ENCODE measurements at places on chromosomes 7 and 10. TPM values are rescaled to one million over a fixed set of nuclear protein-coding genes. Genes with fewer than 3 reads are reported as not detected.

DNA sequence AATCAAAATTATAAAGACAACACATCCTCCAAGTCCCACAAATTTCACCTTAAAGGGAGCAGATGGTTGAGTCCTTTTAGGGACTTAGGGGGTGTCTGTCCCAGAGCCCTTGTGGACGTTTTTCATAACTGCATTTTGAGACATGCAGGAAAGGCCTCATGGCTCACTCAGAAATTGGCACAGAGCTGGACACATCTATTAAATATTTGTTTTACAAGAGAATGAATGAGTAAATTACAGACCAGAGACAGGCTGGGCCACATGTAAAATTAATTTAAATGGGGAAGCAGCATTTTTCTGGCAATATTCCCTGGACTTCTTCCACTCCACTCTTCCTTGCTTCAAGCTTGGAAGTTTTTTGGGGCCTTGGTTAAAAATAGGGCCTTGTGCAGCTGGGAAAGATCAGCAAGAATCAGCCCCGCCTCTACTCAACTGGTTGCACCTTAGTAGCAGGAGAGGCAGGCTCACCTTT is 20.0 kb downstream of the LAMB1 start:
- no peak for DNase-seq

Gene METTL27
- 1.5 TPM for total RNA-seq

Gene PRPS1L1
- not detected for total RNA-seq

- DNase-seq = no peak
These were observed 138.1 kb upstream of the CHST15 start for GRCh38 chr10:124231168-124232155.

DNA sequence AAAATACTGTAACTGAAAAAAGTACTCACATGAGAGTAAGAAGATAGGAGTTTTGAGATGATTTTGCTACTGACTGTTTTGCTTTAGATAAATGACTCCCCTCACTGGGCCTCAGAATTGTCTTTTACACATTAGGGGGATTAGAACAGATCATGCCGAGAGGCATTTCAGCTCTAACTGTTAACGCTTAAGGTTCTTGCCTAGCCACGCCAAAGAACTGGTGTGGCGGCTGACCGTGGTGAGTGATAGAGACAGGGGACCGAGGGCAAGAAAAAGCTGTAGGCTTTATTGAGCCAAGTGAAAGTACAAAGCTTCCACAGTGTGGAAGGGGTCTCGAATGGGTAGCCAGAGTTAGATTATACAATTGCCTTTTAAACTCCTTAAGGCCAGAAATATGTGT is 368.5 kb upstream of the MYO3A start:
- DNase-seq = no peak

DNA sequence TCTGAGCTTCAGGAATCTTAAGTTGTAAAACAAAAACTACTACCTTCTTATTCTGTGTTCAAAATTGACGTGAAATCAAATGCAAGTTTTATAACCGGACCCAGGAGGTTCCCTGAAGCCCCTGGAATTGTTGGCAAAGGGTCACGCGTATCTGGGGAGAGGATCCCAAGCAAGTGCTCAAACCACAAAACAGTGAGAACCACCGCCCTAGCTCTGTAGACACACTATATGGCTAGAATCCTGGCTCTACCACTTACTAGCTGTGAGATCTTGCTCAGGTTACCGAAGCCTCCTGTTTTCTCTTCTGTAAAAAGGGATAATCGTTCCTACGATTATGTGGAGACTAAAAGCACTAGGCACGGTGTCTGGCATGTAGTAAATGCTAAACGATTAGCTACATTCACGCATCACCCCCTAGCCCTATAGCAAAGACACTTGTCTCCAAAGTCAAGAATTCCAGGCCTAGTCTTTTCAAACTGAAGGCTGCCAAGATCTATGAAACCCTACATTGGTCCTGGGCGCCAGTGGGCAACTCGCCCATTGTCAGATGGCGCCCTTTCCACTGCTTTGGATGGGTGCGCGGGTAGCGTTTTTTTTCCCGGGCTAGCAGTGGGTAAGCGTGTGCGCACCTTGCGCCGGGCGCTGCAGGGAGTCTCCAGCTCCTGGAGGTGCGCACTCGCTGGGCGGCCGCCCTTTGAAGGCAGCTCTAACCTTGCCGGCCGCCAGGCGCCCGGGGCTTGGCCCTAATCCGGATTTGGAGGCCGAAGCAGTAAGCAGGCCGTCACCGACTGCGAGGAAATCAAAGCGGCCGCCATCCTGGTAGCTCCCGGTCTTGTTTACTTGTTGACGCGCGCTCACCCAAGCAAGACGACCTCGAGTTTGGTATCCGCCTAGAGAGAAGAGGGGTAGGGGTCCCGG is 11.6 kb upstream of the NKX2-3 start:
- DNase-seq = no peak

Gene PTPRN2
- total RNA-seq = 0.85 TPM

Gene C7orf33
- not detected for total RNA-seq

DNA sequence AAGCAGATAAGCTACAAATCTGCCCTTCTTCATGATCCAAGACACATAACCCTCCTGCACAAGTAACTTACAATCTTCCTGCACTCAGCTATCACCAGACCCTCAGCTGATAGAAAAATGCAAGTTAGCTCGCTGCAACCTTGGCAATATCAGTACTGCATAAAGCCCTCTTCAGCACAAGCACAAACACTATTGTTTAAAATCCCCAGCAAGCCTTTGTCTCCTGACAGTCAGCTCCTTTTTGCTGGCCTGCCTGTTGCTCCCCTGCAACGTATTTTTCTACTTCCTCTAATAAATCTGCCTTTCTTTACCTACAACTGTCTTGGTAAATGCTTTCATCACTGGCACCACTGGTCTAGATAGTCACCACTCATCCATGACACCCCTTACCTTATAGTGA is 59.8 kb downstream of the BAMBI start:
- no peak for DNase-seq

Gene MUC3A
- not detected for total RNA-seq

DNA sequence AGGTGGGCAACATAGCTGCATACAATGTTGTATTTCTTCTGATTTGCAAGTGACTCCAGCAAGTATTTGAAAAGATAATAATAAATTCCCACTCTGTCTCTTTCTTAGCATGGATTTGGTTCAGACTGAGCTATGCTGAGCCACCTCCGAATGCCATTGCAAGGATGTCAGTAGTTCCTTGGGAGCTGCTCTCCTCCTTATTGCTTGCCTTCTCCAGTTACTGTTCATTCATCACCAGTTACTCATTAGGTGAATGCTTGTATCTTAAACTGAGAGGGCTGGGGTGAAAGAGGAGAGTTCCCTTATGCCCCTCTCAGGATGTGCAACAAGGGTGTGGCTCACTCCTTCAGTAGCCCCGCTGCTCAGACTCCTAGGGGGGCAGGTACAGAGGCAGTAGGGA is 78.4 kb upstream of the PRKAR2B start:
- no peak for DNase-seq

DNA sequence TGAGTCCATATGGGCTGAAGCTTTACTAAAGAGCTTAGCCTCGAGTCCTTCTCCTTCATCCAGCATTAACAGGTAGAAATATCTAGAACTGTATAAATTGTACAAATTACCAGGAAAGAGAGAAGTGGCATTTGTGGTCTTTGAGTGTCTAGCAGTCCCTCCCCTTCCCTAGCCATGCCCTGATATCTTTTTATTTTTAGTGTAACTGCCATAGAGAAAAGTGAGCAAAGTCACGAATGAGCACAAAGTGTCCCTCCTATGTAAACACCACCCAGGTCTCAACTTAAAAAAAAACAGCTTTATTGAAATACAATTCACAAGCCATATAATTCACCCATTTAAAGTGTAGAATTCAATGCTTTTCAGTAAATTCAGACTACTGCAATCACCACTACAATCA is 339.0 kb upstream of the ZMIZ1 start:
- DNase-seq = no peak

- no peak for DNase-seq
These were observed 32.7 kb upstream of the STEAP4 start for GRCh38 chr7:88339195-88339922.

Gene AUTS2
- total RNA-seq = 11.3 TPM

- DNase-seq = no peak
These were observed 386 bp upstream of the EIF4EBP2 start for GRCh38 chr10:70403483-70404035.

GRCh38 chr10:119139464-119140067 is 25.9 kb downstream of the SFXN4 start:
- DNase-seq = no peak

Gene SPDYE9
- total RNA-seq = not detected

Gene UROS
- 68.1 TPM for total RNA-seq

DNA sequence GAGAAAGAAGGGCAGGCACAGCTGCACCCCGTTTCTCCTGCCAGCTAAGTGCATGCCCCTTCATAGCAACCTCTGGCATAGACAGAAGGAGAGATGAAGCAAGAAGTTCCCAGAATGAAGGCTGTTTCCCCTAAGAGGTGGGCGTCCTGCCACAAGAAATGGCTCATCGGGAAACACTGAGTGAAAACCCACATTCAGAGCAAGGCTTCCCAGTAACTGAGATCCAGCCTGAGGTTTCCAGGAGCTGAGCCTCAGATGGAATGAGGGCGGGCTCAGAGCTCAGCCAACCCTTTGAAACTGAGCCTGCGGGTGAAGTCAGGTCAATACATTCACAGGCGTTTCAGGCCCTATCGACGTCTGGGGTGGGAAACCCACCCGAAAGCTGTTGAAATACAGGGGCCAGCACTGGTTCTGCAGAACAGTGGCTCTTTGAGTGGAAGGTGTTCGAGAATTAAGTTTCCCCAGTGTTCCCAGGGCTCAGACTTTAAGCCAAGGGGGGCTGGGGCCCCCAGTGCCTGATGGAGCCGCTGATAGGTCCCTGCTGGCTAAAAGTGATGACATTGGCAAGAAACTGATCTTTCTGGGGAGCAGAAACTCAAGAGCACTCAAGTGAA is 510.2 kb downstream of the RPS24 start:
- peak; percentile 79 for DNase-seq

Gene CALHM2
- 19.8 TPM for total RNA-seq

Gene PTF1A
- total RNA-seq = not detected

- no peak for DNase-seq
These were observed 7.2 kb upstream of the SRI start for GRCh38 chr7:88226886-88227516.

Gene SEMA3E
- 0.22 TPM for total RNA-seq

DNA sequence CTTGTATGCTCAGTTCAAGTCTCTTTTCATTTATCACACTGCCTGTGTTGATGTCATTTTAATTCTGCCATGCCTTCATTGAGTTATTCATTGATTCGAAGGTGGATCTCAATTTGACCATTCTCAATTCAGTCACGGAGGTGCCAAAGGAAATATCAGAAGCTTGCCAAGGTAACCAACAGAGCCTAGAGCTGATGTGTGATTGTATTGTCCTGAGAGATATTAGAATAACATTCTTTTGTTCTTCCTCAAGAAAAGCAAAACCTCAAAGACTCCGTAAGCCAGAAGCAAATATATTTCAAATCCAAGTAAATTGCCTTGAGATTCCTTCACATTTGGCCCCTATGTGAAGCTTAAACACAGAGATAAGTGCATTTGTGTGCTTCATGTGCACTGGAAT is 345.3 kb downstream of the CXCL12 start:
- no peak for DNase-seq

Gene SORCS1
- 0.02 TPM for total RNA-seq

Gene C10orf62
- 0.55 TPM for total RNA-seq

GRCh38 chr7:132871419-132871818 is 210.5 kb downstream of the CHCHD3 start:
- DNase-seq = no peak

Gene AQP1
- total RNA-seq = 117 TPM

- no peak for DNase-seq
These were observed 68.1 kb upstream of the GSDME start for GRCh38 chr7:24825381-24825794.

- no peak for DNase-seq
These were observed 9.4 kb upstream of the MNX1 start for GRCh38 chr7:157019718-157020451.

Gene C10orf67
- total RNA-seq = not detected

Gene NOS3
- total RNA-seq = 3.5 TPM

DNA sequence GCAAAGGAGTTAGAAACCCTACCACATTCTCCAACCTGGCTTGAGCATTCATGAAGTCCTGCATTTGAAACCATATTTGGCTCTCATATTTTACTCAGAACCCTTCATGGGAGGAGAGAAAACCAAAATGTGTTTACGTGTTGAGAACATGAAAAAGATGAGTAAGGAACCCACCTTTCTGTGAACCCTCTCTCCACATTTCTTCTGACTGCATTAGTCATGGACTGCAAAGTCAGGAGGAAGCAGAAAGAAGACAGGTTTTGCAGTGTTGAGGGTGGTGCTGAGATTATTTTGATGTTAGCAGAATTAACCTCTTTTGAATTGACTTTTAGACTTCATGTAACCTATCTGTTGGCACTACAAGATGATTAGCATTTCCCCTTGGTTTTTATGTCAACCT is 4.9 kb downstream of the IFIT1B start:
- no peak for DNase-seq

GRCh38 chr7:109901926-109902325 is 1189.0 kb upstream of the LRRN3 start:
- no peak for DNase-seq

DNA sequence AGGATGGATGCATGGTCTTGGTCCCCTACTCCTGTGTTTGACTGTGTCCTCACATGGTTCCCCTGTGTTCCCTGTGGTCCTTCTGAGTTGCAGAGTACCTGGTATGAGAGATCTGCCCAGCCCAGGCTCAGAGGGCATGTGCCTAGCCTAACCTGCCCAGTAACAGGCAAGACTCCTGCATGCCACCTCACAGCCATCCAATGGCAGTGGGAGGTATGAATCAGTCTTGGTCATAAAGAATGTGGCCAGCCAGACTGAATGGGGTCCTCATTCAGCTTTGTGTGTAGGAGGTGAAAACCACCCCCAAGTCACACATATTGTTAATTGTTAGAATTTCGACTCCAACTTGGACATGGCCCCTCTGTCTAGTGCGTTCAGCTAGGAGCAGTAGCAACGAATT is 17.2 kb upstream of the GPR158 start:
- no peak for DNase-seq

Gene AZGP1
- total RNA-seq = not detected

DNA sequence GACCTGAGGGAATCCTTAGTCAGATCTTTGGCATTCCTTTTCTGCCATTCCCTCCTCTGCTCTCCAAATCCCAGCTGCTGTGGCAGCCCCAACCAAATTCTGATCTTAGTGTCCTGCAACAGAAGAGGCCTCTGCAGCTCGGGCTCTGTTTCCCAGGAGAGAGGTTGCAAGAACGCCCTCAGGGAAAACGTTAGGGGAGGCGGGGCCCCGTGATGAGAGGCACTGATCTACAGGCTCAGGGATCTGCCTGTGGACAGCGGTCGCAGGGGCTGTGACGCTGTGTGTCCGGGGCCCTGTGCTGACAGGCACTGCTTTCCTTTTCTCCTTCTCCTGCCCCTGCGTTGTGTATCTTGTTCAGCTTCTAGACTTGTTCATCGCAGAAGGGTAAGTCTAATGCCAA is 57.3 kb upstream of the DPYSL4 start:
- no peak for DNase-seq

DNA sequence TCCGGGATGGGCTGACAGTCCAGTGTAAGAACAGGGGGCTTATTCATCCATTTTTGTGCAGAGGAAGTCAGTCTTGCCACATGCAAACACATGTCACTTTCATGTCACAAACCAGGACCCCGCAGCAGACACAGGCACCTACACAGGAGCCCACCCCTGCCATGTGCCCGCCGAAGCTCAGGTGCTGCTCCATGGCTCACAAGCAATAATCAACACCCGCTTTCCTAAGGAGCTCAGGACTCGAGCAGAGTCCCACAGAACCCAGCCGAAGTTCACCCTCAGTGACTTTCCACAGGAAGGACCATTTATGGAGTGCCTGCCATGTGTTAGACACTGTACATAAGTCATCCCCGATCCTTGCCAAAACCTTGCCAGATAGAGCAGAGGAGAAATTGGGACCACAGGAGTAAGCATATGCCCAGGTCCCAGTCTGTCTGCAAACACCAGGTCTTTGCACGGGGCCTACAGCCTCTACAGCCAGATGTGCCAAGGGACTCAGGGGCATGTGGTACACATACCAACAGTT is 99.4 kb downstream of the EBF3 start:
- no peak for DNase-seq
